ENCODE measurements at places on chromosomes 3 and 15.

GRCh38 chr15:96160269-96160668, 170.2 kb upstream of the NR2F2 start:
- DNase-seq: no peak

- peak; percentile 4 for DNase-seq
Observed at GRCh38 chr3:43455233-43455632, 166.6 kb downstream of the ANO10 start.

DNA sequence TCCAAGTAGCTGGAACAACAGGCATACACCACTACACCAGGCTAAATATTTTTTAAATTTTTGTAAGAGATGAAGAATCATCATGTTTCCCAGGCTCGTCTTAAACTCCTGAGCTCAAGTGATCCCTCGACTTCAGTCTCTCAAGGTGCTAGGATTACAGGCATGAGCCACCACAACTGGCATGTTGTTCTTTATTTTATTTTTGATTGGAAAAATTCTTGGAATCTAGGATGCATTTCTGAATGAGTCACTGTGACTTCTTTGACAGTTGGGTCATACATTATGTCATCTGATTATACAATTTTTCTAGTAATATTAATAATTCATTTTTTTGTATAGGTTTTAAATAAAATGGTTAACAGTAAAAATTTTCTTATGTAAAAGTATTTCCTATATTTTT, 870.2 kb downstream of the SI start:
- no peak for DNase-seq

DNA sequence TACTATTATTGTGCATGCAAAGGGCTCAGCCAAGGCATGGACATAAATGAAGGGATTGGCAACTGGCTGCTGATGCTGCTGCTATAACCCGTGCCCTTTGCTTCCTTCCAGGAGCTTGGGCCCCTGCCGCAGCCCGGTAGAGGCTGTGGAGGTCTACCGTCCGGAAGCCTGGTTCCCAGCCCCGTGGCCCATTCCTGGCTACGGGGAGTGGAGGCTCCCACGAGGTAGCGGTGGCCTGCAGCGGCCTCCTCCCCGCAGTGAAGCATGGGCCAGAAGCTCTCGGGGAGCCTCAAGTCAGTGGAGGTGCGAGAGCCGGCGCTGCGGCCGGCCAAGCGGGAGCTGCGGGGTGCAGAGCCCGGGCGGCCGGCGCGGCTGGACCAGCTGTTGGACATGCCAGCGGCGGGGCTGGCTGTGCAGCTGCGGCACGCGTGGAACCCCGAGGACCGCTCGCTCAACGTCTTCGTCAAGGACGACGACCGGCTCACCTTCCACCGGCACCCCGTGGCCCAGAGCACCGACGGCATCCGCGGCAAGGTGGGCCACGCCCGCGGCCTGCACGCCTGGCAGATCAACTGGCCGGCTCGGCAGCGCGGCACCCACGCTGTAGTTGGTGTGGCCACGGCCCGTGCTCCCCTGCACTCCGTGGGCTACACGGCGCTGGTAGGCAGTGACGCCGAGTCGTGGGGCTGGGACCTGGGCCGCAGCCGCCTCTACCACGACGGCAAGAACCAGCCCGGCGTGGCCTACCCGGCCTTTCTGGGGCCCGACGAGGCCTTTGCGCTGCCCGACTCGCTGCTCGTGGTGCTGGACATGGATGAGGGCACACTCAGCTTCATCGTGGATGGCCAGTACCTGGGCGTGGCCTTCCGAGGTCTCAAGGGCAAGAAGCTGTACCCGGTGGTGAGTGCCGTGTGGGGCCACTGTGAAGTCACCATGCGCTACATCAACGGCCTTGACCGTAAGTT, 15.0 kb downstream of the SPSB4 start:
- DNase-seq: no peak

GRCh38 chr3:151864423-151865101, 8.9 kb upstream of the SUCNR1 start:
- DNase-seq: peak; percentile 57

DNA sequence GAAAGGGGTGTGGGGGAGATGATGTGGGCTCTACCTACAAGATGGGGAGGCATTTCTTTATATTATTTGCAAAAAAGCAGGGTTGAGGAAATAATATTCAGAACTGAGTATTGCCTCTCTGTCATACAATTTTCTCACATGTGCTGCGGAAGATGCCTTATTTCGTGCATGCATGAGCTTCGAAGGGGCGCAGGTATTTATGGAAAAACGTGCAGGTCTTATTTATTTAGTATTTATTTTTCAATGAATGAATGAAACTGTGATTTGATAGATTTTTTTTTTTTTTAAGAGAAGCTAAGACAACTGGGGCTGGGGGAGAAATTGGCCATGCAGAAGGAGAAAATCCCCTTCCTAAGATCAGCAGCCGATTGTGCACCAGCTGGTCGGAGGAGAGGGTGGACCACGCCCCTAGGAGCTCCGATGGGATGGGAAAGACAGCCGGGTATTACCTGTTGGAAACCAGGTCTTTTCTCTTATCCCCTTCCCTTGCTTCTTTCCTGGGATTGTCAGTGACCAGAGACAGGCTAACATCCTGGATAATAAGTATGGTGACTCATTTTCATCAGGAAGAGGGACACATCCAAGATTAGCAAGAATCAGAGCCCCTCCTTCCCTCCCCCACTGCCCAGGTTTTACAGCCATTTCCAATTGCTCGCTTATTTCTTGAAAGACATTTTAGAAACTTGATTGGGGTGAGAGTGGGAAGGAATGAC, 875 bp downstream of the GAP43 start:
- no peak for DNase-seq

GRCh38 chr3:181582619-181583018, 129.1 kb upstream of the SOX2 start:
- DNase-seq: no peak

DNA sequence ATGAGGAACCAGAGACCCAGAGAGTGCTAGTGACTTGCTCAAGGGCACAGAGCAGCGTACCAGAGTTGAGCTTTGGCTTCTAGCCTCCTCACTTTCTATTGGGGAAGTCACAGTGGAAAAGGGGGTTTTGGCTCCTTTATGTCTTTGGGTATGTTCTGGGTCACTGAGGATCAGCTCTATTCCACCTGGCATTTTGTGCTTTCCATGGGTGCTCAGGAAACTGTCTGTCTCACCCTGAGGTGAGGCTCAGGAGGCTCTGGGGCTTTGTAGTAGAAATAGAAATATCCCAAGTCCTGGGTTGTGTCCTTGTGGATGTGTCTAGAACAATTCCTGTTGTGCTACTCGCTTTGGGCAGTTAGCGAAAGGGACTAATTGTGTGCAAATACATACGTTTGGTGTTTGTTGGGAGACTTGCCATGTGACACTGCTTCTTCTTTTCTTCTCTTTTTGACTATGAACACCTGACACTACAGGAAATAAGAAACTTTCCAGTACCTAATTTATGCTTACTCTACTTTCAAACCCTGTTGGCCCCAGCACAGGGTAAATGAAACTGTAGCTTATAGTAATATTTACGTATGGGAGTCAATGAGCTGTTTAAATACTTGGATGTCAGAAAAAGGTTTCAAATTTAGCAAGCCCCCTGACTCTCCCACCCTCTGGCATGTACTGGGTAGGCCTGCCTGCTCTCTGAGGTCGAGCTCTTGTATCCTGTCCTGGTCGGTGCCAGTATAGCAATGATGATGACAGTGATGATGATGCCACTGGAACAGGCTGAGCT, 35.6 kb downstream of the SMAD3 start:
- no peak for DNase-seq

DNA sequence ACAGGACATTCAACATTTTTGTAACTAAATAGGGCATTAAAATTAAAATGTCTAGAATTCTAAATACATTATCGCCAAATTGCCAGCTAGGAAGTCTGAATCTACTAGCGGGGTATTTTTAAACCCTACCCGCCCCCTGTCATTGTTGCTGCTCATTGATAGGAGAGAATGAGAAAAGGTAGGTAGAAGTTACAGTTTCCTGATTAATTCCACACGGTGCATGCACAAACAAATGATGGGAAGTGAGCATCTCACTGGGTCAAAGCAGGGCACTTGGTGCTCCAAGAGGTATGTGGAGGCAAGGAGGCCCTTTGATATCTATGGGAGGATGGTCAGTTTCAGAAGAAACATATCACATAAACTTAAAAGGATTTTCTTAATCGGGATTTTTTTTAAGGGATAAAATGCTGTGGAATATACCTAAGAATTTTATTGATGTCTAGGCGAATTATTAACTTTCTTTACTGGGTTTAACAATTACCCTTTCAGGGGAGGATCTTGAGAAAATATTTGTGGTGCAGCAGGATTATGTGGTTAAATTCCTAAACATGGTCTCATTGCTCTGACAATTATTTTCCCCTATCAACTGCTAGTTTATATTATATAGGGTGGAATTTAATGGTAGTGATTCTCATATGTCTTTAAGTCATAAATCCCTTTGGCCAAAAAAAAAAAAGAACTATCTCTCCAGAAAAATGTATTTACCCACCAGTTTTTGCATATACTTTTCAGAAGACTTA, 236.0 kb upstream of the GOLGA6L4 start:
- DNase-seq: no peak

- no peak for DNase-seq
Observed at GRCh38 chr3:62995119-62995518, 119.9 kb upstream of the CADPS start.

DNA sequence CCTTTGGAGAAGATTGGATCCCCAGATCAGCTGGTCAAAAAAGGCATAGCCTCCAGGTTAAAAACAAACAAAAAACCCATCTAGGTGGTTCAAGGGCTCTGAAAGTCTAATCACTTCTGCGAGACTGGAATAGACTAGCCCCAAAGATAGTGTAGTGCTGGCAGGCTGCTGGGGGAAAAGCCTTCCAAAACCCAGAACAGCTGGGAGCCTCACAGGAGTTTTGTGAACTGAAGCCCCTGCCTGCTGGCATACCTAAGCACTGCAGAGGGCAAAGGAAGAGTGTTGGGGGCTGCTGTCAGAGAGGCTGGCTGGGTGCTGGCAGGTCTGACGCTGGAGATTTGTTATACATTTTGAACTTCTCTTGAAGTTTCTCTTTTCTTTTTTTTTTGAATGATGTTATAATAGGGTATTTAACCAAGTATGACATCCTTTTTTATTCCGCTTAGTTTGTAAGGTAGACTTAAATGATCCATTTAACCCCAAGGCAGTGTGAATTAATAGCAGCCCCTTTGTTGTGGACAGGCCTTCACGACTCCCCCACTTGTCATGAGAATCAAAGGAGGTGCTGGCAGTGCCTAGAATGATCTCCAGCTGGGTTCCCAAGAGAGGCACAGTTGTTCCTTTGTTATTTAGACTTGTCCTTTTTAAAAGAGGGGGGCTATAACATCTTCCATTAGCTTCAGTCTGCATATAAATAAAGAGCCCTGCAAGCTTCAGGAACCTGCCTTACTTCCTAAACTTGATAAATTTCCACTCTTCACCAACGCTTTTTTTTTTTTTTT, 53.9 kb downstream of the CRTC3 start:
- no peak for DNase-seq

GRCh38 chr3:171817074-171817800, 7.0 kb upstream of the PLD1 start:
- DNase-seq: no peak

DNA sequence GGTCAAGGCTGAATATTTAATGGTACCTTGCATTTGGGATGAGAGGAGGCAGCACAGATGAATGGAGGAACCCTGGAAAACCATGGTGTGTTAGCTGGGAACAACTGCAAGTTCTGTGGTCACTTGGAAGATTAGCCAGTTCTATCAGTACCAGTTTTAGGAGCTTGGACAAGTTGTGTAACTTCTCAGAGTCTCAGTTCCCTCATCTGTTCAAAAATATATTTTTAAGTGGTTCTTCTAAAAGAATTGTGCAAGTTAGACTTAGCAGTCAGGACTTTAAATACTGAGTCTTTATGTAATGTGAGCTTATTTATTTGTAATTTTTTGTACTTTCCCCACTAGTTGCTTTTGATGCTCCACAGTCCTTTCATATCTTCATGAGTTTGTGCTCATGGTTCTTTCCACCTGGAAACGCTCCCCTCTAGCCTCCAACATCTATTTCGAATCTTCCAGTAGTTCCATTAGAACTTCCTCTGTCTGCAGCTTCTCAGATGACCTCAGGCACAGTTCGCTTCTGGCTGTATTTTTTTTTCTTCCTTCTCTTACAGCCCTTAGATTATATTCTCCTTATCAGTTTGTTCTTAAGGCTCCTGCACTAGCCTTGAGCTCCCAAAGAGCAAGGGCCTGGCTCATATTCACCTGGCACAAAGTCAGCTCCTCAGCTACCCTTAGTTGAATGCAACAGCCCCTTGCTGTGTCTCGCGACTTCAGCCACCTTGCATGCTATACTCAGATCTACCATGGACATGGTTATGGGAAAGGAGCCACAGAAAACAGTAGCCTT, 27.1 kb downstream of the ITPR1 start:
- no peak for DNase-seq

DNA sequence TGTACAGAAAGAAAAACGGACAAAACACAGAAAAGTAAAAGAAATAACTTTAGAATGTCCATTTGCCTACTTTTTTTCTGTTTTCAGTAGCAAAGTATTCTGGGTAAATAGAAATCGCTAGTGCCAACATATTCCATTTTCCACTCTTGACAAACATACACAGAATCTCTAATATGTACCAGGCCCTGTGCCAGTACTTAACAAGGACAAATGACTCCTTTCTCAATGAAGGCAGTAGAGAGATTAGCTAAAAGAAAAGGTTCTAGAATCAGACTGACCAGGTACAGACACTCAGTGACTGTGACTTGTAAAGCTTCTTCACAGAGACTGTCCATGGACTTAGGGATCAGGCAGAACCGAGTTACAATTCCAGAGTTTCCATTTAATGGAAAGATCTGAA, 165.8 kb upstream of the STAC start:
- no peak for DNase-seq

DNA sequence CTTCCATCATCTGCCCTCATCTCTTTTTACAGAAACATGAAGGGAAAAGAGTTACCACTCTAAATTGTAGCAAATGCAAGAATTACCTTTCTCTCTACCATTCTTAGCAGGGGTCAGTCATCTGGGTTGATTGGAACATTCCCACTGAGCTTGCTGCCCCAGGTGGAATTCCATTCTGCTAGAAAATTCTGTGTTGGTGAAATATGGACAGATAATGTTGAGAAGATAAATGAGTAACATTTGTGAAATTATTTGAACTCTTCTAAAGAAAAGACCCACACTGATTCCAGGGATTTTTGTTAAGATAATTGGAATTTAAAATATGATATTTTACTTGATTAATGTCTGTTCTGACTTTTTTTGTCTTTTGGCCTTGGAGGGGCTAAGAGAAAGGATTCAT, 11.0 kb upstream of the CPA3 start:
- DNase-seq: no peak

DNA sequence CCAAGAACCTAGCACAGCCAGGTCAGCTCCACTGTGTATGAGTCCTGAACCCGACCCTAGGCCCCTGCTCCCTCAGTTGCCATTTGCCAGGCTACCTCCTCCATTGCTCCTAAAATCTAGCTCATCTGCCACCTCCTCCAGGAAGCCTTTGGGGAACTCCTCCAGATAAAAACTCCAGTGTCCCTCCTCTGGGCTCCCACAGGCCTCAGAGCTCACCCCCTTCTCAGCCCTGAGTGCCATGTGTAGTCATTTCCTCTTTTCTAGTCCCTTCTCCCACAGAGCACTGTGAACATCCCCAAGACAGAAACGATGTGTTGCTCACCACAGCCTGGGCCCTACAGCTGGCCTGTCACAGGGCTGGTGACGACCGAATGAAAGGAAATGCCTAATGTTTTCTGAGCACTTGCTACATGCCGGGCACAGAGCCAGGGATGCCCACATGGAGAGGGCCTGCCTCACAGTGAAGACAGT, 61.0 kb downstream of the IQSEC1 start:
- no peak for DNase-seq

- no peak for DNase-seq
Observed at GRCh38 chr15:62880278-62880677, 162.3 kb upstream of the TPM1 start.

Measured in AG04449 (cell line).